ENCODE measurements at places on chromosomes 11 and 22.

DNA sequence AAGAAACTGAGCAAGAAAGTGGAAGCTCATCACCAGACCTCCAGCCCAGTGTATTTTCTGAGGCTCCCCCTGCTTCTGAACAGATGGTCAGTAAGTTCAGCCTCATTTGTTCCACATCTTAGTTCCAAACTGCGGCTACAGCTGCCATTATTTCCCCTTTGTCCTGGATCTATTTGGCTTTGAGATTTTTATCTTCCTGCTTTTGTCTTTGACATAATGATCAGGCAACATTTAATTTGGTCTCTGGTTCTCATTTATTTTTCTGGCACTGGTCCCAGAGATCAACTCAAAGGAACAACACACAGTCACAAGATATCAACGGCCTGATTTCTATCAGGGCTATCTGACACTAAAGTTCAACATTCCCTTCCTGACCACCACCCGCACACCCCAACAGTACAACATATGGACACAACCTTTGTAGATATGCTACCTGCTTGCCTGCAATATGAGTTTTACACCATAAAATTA is 137.5 kb downstream of the FAM76B start:
- no peak for DNase-seq

- DNase-seq, result no peak
These were observed 37.0 kb upstream of the SC5D start for GRCh38 chr11:121255473-121256125.

DNA sequence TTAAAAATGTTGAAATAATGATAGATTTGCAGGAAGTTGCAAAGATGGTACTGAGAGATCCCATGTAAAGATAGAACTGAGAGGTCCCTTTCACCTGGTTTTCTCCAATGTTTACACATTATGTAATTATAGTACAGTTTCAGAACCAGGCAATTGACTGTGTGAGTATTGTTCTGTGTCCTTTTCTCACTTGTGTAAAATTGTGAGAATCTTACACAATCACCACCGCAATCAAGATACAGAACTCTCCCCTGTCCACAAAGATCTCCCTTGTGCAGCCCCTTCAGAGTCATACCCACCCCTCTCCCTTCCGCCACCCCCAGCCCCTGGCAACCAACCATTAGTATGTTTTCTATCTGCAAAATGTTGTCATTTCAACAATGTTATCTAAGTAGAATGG is 119.8 kb upstream of the NAV2 start:
- DNase-seq, result peak; percentile 83

- no peak for DNase-seq
These were observed 36.2 kb downstream of the FZD4 start for GRCh38 chr11:86918973-86919372.

GRCh38 chr11:86463120-86463519 is 88.4 kb downstream of the CCDC81 start:
- DNase-seq, result no peak

GRCh38 chr22:39598017-39598965 is 27.7 kb downstream of the CACNA1I start:
- DNase-seq, result peak; percentile 21

- peak; percentile 12 for DNase-seq
These were observed 2093.5 kb downstream of the LRRC4C start for GRCh38 chr11:39365809-39366436.

DNA sequence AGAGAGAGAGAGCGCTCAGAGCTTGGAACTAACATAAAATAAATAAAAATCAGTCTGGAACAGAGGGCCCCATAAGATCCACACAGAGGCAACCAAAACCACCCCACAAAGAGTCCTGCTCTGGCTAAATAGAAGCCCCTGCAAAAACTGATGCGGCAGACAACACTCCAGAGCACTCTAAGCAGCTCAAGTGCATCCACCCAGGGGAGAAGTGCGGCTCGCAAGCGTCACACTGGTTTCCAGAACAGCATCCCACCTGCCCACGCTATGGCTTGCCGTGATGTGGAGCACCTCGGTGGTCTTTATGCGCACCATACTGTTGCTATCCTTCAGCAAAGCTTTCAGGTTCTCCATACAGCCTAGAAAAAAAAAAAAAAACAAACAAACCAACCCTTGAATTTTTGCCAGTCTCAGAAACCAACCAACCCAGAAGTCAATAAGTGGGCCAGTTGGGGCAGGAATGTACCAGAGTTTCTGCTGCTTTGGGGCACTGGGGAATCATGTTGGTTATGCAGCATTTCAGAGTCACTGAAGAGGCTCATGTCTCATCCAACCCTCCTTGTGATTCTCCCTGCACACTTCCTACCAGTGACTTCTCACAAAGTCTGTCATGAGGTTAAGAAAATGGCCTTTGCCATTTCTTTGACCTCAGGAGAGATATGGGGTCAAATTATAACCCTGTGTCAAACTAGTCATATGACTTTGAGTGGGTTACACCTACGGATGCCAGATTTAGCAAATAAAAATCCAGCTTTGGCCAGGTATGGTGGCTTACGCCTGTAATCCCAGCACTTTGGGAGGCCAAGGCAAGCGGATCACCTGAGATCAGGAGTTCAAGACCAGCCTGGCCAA is 3.0 kb downstream of the RSPH14 start:
- no peak for DNase-seq

GRCh38 chr11:130947481-130947880 is 31.2 kb upstream of the SNX19 start:
- DNase-seq, result no peak

DNA sequence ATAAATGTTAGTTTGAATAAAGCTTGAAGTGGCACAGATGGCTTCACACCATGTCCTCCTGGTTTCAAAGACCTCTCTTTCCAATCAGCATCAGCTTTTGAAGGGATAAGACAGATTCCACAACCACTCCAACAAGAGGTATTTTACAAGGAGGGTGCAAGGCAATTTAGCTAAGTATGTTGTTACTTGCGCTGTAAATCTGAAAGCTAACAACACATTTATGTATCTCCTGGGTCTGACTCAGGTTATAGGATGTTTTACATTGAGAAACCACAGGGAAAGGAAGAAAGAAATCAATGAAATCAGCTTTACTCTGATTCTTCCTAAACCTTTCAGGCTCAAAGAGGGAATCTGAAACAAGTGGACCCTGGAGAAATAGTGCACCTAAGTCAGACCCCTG is 12.1 kb downstream of the CWC15 start:
- DNase-seq, result no peak

DNA sequence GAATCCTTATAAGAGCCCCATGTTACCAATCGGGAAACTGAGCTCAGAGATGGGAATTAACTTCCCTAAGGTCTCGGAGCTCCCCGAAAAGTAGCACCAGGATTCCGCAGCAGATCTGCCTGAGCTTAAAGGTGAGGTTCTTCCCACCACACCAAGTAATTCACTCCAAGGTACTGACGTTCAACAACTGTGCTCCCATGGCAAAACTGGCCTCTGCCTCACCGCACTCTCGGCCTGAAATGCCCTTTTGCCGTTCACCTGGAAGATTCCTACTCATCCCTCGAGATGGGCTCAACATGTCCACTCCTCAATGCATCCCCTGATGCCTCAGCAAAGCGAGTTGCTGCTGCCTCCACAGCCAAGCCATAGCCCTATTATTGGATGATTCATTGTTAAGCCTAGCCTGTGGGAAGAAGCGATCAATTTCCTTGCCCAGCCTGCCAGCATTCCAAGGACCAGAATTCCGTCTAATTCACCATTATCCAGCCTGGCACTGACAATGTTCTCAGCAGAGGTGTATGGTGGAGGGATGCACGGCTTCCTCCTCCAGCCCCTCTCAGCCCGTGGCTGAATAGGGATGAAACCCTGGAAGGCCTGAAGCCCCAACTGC is 4.2 kb downstream of the PLAAT3 start:
- DNase-seq, result no peak

GRCh38 chr11:118714816-118715215 is 35.4 kb upstream of the TREH start:
- DNase-seq, result no peak

DNA sequence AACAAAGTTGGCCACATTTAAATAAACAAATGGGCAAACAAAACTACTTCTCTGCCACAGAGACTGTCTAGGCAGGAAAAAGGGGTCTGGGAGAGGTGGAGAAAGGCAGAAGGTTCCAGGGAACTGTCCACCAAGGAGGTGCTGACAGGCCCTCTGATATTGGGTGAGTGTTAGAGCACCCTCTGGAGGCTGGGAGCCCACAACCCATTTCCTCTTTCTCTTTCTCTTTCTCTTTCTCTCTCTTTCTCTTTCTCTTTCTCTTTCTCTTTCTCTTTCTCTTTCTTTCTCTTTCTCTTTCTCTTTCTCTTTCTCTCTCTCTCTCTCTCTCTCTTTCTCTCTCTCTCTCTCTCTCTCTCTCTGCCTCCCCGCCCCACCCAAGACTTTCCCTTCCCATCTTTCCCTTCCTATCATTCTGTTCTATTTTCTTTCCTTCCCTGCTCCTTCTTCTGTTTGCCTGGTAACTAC is 912.8 kb downstream of the DLG2 start:
- no peak for DNase-seq

- no peak for DNase-seq
These were observed 11.1 kb upstream of the ALX4 start for GRCh38 chr11:44321059-44321458.

GRCh38 chr11:130737041-130737830 is 179.0 kb downstream of the SNX19 start:
- no peak for DNase-seq

DNA sequence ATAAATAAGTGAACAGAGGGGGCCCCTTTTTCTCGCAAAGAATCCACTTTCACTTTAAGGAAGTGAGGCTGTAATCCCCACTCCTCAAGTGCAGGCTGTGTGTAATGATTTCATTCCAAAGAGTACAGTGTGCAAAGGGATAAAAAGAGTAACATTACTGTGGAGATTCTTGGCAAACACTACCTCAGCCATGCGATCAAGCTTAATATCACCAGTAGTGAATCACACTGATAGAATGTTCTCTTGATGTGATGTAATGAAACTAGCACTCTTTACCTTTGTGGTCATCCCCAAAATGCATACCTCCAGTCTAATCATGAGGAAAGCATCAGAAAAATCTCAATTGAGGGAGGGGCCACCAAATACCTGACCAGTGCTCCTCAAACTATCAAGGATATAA is 246.1 kb upstream of the CHORDC1 start:
- DNase-seq, result peak; percentile 52

DNA sequence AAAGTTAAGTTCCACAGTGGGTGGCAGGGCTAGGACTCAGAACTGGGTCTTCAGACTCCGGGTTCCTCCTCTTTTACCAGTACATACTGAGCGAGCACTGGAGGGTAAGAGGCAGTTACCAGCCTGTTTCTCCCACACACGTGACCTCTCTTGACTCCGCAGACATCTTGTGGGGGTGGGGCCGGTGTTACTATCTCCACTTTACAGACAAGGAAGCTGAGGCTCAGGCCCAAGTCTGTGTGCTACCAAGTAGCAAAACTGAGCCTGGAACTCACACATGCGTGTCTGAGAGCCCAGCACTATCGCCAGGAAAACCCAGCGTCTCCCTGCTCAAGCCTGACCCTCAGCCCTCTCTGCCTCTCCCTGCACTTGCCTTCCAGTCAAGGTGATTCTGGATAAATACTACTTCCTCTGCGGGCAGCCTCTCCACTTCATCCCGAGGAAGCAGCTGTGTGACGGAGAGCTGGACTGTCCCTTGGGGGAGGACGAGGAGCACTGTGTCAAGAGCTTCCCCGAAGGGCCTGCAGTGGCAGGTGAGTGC is 16.0 kb upstream of the SMIM35 start:
- no peak for DNase-seq

- DNase-seq, result peak; percentile 87
These were observed 13.8 kb upstream of the PIM3 start for GRCh38 chr22:49946612-49947295.

DNA sequence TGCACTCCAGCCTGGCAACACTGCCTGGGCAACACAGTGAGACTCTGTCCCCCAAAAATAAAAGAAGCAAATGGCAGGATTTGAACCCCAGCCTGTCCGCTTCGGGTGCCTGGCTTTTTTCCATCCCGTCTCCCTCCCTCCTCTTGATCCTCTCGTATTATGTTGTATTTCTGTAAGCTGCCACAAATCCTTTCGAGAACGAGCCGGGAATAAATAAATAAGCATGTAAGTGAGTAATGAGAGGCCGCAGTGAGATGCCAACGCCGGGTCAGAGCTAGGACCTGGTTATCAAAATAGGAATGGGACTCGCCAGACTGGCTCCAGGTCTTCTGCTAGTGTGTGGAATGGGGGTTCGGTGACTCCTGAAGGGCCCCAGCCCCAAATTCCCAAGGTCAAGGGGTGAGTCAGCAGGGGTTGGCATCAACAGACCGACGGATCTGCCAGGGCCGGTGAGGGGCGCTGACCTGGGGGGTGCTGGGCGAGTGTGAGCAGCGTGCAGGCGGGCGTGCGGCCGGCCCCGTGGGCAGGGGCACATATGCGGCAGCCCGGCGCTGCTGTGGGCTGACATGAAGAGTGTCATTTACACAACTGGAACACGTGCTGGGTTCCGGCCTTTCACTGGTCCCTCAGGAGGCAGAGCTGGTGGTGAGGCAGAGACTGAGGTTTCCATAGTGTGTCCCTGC is 47.8 kb downstream of the FLRT1 start:
- DNase-seq, result no peak

DNA sequence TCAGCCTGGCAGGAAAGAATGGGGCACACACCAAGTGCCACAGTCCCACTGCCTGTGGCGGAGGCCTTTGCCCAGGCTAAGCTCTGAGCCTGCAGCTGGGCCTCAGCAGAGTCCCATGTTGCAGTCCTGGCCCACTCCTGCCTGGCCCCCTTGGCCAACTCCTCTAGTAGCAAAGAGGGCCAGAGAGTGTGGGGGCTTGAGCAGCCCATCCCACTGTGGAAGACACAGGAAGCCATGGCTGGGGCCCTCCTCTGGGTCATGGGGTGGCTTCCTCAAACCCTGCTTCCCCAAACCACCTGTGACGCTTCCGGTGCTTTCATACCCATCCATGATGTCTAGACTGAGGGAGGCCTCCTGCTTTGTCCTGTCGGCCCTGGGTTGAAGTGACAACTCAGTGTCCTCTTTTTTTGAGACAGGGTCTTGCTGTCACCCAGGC is 5.8 kb downstream of the RPS19BP1 start:
- no peak for DNase-seq

- DNase-seq, result no peak
These were observed 9.1 kb downstream of the LTBP3 start for GRCh38 chr11:65549096-65549495.

DNA sequence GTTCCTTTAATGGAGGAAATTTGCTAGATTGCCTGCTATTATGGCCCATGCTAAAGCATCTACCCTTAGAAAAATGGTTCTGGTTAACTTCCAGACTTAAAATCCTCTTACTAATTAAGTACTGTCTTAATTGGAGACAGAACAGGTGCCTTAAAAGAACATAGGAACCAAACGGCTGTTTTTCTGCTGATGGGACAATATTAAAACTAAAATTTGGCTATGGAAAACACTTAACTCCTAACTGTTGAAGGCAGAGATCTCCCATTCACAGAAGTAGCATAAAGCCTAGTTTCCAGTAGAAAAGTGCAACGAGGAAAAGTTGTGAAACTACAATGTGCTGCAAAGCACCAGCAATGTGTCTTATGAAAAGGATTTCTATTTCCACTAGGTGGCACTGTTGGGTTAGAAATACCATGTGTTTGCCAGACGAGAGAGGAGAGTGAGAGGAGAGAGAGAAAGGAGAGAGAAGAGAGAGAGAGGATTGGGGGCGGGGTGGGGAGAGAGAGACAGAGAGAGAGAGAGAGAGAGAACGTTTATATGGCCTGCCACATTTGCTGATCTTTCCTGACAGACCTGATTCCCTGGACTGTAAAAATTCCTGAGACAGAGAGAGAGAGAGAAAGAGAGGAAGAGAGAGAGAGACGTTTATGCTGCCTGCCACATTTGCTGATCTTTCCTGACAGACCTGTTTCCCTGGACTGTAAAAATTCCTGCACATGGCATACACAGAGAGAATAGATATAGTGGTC is 51.5 kb downstream of the FAM181B start:
- peak; percentile 89 for DNase-seq
